ENCODE measurements at places on chromosomes 4 and X.

DNA sequence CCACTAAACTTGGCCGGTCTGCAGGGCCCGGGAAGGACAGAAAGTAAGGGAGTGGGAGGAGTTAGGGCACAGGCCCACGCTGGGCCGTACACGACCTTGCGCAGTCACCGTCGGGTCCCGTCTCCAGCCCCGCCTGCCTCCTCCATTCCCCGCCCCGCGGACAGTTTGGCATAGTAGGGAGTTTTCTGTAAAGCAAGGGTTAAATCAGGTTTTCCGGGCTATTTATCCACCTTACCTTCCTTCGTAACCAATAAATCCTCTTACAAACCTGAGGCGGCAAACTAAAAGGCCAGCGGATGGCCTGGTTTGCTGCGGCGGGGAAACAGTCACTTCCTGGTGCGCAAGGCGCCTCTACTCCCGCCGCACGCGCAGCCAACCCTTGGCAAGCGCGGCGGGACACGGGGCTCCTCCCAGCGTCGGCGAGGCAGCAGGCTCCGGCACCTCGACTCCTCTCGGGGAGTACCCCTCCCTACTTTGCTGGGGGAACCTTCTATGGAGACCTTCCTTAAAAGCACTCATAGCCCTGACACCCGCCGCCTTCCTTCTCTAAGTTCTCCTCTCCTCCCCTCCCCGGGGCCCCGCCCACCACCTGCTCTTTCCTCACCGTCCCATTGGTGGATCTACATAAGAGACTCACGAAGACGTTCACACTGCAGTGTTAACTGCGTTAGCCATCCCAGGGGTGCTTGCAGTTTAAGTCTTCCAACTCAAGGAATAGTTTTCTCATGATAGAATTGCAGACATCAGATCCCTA is at the start of gene TRMT2B:
TRMT2B (minus strand) TSS at position 563 of the 754 bp plus-strand sequence. CDS start 9,822 bp downstream, outside the sequence.
- peak; percentile 67 for DNase-seq

GRCh38 chr4:60683357-60683756 is 516.8 kb upstream of the ADGRL3 start:
- no peak for DNase-seq

DNA sequence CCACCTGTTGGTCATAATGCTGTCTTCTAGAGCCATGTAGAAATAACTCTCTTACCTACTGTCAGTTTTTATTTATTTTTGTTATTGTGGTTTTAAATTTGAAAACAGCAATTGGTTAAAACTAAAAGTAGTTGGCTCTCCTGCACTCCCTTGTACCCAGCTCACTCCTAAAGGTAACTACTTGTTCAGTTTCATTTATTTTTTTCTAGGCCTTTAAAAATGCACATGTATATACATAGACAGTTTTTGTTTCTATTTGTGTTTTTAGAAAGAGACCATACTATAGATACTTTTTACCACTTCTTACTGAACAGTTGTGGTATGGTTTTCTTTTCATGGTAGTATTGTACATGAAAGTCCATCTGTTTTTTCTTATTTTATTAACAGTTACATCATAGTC is 16.8 kb downstream of the SMAD1 start:
- no peak for DNase-seq

- DNase-seq, result no peak
Observed at GRCh38 chrX:20315140-20315539, 48.4 kb upstream of the RPS6KA3 start.

DNA sequence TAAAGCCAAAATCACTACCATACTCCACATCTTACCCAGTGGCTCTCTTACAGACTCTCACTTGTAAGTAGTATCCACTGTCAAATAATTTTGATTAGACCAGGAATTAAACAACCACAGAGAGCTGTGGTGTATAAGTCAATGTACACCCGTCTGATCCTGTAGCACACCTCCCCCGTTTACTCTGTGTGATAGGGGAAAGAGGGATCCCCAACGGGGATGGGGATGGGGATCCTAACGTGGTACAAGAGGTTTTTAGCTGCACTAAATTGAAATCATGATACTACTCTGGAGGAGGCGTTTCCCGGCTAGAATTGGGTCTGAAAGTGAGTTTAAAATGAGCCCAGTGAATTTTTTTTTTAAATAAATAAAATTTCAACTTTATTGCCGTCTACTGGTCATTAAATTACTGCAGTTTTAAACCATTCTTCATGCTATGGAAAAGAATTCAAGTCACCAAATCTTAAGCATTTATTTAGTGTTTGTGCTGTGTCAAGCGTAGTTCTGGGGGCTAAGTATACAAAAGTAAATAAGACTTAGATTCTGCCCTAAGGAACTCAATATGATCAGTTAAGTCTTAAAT is 76.6 kb downstream of the INTS12 start:
- DNase-seq, result no peak

- DNase-seq, result no peak
Observed at GRCh38 chr4:67198727-67199126, 346.6 kb downstream of the CENPC start.

DNA sequence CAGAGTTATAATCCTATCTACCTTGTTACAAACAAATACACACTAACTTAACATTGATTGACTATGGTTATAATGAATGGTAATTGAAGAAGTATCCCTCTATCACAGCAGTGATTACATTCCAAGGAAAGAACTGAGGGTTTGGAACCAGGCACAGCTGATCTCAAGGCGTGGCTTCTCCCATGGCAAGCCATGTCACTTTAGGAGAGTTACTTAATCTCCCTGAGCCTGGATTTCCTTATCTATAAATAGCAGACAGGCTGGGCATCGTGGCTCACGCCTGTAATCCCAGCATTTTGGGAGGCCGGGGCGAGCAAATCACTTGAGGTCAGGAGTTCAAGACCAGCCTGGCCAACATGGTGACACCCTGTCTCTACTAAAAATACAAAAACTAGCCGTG is 25.6 kb downstream of the SORBS2 start:
- DNase-seq, result no peak

DNA sequence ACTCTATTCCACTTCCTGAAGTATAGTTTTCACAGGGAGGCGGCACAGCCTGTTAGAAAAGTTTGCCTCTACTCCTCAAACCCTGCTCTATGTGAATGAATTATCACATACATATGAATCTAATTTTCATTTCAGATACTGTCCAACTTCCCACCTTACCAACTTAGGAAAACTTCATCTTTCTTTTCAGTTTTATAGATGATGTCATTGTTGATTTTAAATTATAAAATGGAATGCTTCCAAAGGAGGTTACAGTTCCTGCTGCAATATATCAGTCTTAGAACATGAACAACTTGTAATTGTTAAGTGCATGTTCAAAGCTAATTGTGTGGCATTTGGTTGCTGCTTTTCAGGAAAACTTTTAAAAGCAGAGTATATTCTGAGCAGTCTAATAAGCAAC is 92.4 kb downstream of the NEUROG2 start:
- DNase-seq, result no peak

- DNase-seq, result no peak
Observed at GRCh38 chrX:134174859-134175258, 62.1 kb upstream of the CCDC160 start.

DNA sequence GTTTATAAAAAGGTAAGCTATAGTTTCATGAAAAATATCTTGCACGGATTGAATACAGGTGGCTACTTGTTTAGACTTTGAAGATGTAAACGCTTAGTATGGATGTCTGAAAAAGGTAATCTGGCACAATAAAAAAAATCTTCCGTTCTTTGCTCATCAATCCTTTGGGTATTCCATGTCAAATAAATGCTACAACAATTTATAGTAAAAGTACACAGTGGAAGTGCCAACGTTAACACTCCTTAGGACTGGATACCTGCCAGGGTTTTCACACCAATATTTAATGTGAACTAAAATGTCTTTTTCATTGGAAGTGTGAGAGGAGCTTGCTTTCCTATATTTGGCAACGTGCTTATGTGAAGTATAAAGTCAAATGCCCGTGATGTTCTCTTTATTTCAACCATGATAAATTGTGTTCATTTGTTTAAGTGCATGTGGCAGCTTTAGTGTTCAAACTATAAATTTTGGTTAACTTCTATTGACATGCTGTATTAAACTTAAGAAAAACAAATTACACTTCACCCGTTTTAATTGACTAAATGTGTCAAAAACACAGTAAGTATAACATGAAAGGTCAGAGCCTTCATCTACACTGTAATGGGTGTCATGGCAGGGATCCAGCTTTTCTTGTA is 121.7 kb upstream of the HAND2 start:
- no peak for DNase-seq

- no peak for DNase-seq
Observed at GRCh38 chrX:18227458-18227857, 6.8 kb upstream of the BEND2 start.

Data from stimulated activated CD8-positive, alpha-beta memory T cell treated with anti-CD3 and anti-CD28 coated beads, Interleukin-15, amount 100 ng/mL, for 4 hours (primary cell).